ENCODE measurements at places on chromosomes 1 and 21. TPM values are rescaled to one million over a fixed set of nuclear protein-coding genes. Genes with fewer than 3 reads are reported as not detected.

GRCh38 chr1:171581766-171582165, 40.3 kb upstream of the MYOCOS start:
- DNase-seq = no peak
- H3K27me3 ChIP-seq = no peaks in the 10 kb centered on the region
- no peak overlapping the region for H3K4me3 ChIP-seq
- no peak overlapping the region for H3K27ac ChIP-seq
- H3K4me1 ChIP-seq = no peaks in the 10 kb centered on the region

- peak; percentile 38 for DNase-seq
- no peak within 1 kb of the TSS for H3K27ac ChIP-seq
- H3K4me1 ChIP-seq = peaks cover 15% of the 10 kb centered on the region
These were observed at the start of gene TRIM17 for GRCh38 chr1:228416217-228416933. Gene TRIM17, minus strand, starts transcription at chr1:228416861. Its CDS starts 1,789 bp downstream, at chr1:228415072.

DNA sequence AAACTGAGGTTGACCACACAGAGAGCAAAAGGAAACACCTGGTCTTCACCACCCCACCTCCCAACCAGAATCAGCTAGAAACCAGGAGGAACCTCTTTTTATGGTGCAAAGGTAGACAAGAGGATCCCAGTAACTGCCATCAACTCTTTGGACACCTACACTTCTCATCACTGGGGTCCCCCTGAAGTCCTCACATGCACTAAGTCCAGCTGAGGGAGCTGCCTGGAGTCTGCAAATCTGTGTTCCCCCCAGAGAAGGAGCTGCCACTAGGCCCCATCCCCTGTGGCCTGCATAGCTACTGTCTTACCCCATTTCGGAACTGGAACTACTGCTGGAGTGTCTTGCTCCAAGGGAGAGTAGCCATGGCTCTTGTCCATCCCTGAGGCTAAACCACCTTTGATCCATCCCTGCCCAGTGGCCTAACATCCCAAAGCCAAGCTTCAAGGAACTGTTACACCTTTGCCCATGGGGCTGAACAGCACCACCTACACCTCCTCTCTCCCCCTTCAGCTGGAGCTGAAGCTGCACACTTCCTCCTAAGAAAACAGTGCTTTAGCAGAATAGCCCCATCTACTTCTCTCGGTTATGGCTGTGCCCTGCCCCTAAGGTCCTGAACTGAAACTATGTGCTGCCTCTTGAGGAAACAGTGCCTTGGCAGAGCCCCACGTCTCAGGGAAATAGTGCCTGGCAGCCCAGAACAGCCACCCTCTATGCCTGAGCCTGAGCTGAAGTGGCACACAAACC, 85.4 kb upstream of the CD53 start:
- DNase-seq = no peak
- no peak overlapping the region for H3K4me3 ChIP-seq
- peaks cover 65% of the 10 kb centered on the region for H3K27me3 ChIP-seq
- no peak overlapping the region for H3K27ac ChIP-seq
- H3K4me1 ChIP-seq = no peaks in the 10 kb centered on the region

- H3K36me3 ChIP-seq = peaks cover 4% of the 10 kb centered on the region
- no peak overlapping the region for H3K4me3 ChIP-seq
- peaks cover 7% of the 10 kb centered on the region for H3K4me1 ChIP-seq
- H3K27me3 ChIP-seq = no peaks in the 10 kb centered on the region
- no peak overlapping the region for H3K27ac ChIP-seq
- DNase-seq = no peak
These were observed 3.6 kb upstream of the SERBP1 start for GRCh38 chr1:67433837-67434236.

GRCh38 chr1:50852889-50853288, 107.2 kb downstream of the FAF1 start:
- no peaks in the 10 kb centered on the region for H3K4me1 ChIP-seq
- H3K27me3 ChIP-seq = no peaks in the 10 kb centered on the region
- no peak overlapping the region for H3K4me3 ChIP-seq
- DNase-seq = no peak
- H3K36me3 ChIP-seq = no peaks in the 10 kb centered on the region

Gene PCSK9
- total RNA-seq = 38.9 TPM

- H3K36me3 ChIP-seq = no peaks in the 10 kb centered on the region
- peaks cover 47% of the 10 kb centered on the region for H3K27me3 ChIP-seq
- no peaks in the 10 kb centered on the region for H3K4me1 ChIP-seq
- no peak for DNase-seq
- no peak overlapping the region for H3K27ac ChIP-seq
These were observed 258.5 kb upstream of the USP24 start for GRCh38 chr1:55473661-55474060.

GRCh38 chr1:55816456-55817426, 601.6 kb upstream of the USP24 start:
- H3K27ac ChIP-seq = no peak overlapping the region
- DNase-seq = no peak
- H3K4me1 ChIP-seq = no peaks in the 10 kb centered on the region
- H3K4me3 ChIP-seq = no peak overlapping the region
- no peaks in the 10 kb centered on the region for H3K27me3 ChIP-seq

DNA sequence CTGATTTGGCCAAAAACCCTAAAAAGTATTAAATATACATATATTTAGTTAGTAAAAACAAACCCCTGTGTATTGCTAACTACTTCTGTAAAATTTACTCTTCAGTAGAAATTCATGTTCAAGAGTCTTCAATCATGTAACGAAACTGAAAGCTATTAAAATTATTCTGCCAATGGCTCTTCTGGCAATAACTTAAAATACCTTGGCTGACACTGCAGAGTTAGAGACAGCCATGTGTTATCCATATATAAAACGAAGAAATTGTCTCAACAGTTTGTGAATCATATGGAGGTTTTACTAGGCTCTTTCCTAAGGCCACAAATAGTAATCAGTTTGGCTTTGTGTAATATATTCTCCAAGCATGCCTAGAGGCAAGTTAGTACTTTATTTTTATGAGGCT, 357.2 kb downstream of the COL11A1 start:
- DNase-seq = no peak
- H3K4me1 ChIP-seq = no peaks in the 10 kb centered on the region
- H3K4me3 ChIP-seq = no peak overlapping the region
- H3K27ac ChIP-seq = no peak overlapping the region

DNA sequence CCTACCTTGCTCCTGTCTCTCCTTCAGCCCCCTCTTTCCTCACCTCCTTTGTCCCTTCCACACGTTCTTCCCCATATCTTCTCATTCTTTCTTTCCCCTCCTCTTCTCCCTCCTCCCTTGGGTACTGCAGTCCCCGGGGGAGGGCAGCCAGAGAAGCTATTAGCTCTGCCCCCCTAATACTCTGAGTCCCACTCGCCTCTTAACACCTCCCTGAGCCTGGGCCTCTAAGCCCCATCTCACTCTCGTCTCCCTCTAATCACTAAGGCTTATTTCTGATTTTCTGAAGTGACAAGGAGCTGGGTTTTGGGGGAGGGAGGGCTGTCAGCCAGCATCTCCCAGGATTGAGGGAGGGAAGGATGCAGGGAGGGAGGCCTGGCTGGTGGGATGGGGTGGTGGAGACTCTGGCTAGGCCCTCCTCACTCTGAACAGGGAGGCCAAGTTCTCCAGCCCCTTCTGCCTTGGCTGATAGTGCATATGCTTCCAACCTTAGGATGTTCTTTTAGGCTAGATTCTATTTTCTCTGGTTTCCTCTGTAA, 25.6 kb upstream of the DMBX1 start:
- no peak overlapping the region for H3K4me3 ChIP-seq
- no peak overlapping the region for H3K27ac ChIP-seq
- H3K4me1 ChIP-seq = peaks cover 47% of the 10 kb centered on the region
- H3K27me3 ChIP-seq = no peaks in the 10 kb centered on the region
- DNase-seq = peak; percentile 18

GRCh38 chr1:31063631-31064030, 1.9 kb downstream of the PUM1 start:
- no peaks in the 10 kb centered on the region for H3K27me3 ChIP-seq
- peaks cover 3% of the 10 kb centered on the region for H3K4me1 ChIP-seq
- peaks cover 8% of the 10 kb centered on the region for H3K36me3 ChIP-seq
- peak overlapping the region; percentile 69 for H3K4me3 ChIP-seq
- DNase-seq = no peak
- peak overlapping the region; percentile 94 for H3K27ac ChIP-seq

Gene CRYAA
- total RNA-seq = not detected

GRCh38 chr1:200775850-200776249, 37.2 kb downstream of the CAMSAP2 start:
- no peak overlapping the region for H3K4me3 ChIP-seq
- H3K27ac ChIP-seq = no peak overlapping the region
- H3K27me3 ChIP-seq = no peaks in the 10 kb centered on the region
- no peak for DNase-seq
- peaks cover 5% of the 10 kb centered on the region for H3K4me1 ChIP-seq
- H3K36me3 ChIP-seq = no peaks in the 10 kb centered on the region

Gene SLC25A34
- total RNA-seq = 3.2 TPM

GRCh38 chr1:33823830-33824229, 40.0 kb upstream of the HMGB4 start:
- no peak overlapping the region for H3K4me3 ChIP-seq
- no peak for DNase-seq
- H3K27me3 ChIP-seq = no peaks in the 10 kb centered on the region

DNA sequence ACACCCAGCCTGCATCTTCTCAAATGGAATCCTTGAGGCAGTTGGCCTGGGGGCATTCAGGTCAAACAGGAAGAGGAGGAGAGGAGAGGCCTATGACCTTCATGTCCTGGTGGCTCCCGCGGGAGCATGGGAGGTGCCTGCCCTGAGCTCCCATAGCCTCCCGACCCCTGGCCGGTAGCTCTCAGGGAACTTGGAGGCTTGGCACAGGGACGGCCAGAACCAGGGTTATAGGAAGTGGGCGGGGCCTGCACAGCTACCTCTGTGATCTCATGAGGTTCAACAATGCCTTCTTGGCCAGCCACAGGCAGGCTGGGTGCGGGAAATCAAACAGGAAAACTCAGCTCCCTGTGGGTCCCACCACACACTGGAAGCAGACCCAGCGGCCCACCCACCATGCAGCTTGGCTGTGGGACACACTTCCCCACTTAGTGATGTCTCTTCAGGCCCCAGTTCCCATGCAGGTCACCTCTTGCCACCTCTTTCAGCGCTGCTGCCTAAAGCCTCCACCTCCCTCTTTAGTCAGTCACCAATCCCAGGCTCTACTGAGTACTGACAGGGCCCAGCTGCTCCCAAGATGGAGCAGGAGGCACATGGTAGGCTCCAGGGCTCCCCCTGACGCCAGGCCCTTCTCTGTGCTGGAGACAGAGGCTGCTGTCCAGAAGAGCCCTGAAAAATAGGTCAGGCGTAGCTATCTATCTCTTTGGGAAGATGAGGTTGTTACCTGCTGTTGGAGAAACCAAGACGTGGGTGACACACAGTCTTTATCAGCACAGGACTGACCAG, at the start of gene SLFNL1:
TSS of gene SLFNL1 (minus strand) at position 200 of the 783 bp plus-strand sequence. CDS start 1,065 bp downstream, outside the sequence.
- no peaks in the 10 kb centered on the region for H3K4me1 ChIP-seq
- H3K27me3 ChIP-seq = no peaks in the 10 kb centered on the region
- H3K27ac ChIP-seq = peak within 1 kb of the TSS; percentile 46
- H3K4me3 ChIP-seq = no peak within 1 kb of the TSS

GRCh38 chr1:221712198-221712684, 29.6 kb downstream of the DUSP10 start:
- H3K36me3 ChIP-seq = no peaks in the 10 kb centered on the region
- H3K27ac ChIP-seq = no peak overlapping the region
- no peak overlapping the region for H3K4me3 ChIP-seq
- H3K4me1 ChIP-seq = no peaks in the 10 kb centered on the region
- no peak for DNase-seq

Gene GCSAML
- total RNA-seq = not detected

Gene AIM2
- total RNA-seq = not detected

Gene IVL
- total RNA-seq = not detected

Gene KISS1
- not detected for total RNA-seq

Gene MPL
- not detected for total RNA-seq

Gene CDC20
- 309 TPM for total RNA-seq

DNA sequence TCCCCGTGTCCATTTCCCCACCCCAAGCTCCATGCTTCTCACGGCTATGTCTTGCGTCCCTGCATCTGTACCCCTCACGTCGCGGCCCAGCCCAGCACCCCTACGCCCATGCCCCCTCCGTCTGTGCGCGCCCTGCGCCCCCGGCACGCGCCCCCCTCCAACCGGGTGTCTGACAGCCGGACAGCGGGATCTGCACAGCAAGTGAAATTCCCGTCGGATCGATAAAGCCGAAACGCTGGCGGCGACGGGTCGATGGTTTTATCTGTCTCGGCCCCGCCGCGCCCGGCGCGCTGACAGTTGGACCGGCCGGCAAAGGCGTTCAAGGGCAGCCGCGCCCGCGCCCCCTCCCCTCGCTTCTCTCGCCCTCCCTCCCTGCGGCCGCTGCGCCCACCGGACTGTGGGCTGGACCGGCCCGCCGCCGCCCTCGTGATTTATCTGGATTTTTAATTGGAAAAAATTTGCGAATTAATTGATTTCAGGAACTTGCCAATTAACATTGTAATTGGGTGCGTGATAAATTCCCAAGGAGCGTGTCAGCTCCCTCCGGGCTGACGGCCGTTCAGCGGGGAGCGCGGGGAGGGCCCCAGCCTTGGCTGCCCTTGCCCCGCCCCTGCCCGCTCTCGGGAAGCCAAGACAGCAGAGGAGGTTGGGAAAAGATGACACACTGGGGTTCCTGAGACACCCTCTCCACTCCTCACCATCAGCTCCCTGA, 57.1 kb downstream of the TMEM53 start:
- DNase-seq = no peak
- H3K27me3 ChIP-seq = peaks cover 18% of the 10 kb centered on the region
- no peak overlapping the region for H3K4me3 ChIP-seq
- no peaks in the 10 kb centered on the region for H3K4me1 ChIP-seq

Gene GUCA2A
- not detected for total RNA-seq

Gene TMEM82
- not detected for total RNA-seq

Gene PCP4L1
- not detected for total RNA-seq

Gene HPCA
- total RNA-seq = 0.69 TPM

Gene FAM167B
- not detected for total RNA-seq

DNA sequence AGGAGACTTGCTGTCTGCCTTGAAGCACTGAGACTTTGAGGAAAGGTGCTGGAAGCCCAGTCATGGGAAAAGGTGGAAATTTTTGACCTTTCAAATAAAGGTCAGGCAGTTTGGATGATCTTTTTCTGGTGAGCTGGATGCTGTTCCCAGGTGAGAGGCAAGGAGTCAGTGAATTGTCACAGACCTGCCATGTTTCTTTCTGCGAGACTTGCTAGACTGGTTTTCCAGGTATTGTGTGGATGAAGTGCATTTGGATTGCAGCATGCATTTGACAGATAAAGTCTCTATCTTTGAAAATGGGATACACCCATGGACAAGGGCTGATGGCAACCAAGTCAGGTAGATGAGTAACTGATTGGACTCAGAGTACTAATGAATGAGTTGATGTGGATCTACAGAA, 65.7 kb upstream of the NHLH2 start:
- H3K27me3 ChIP-seq = peaks cover 4% of the 10 kb centered on the region
- H3K27ac ChIP-seq = no peak overlapping the region
- no peaks in the 10 kb centered on the region for H3K4me1 ChIP-seq

Gene XCL2
- not detected for total RNA-seq

Gene FCRL1
- not detected for total RNA-seq
